ENCODE measurements at places on chromosomes 4 and X. TPM values are rescaled to one million over a fixed set of nuclear protein-coding genes. Genes with fewer than 3 reads are reported as not detected.

DNA sequence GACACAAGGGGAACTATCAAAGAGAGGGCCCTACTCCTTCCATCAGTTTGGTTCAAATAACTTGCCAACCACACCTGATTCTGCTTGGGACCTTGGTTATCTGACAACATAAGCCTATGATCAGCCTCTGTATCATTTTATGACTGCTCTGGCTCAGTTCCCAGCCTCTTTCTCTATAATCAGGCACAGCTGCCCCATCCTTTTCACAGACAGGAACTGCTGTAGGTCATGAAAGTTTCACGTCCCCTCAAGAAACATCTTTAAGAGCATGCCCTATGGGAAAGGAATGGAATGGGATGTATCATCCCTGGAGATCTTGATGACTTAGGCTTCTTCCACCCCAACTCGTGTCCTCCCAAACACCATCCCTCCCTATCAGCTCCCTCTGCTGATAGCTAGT is 243.4 kb downstream of the AR start:
- no peak for DNase-seq
- H3K27me3 ChIP-seq, result no peaks in the 10 kb centered on the region
- H3K27ac ChIP-seq, result no peak overlapping the region
- H3K4me1 ChIP-seq, result no peaks in the 10 kb centered on the region
- no peak overlapping the region for H3K4me3 ChIP-seq

- no peak for DNase-seq
- H3K4me1 ChIP-seq, result no peaks in the 10 kb centered on the region
- H3K27me3 ChIP-seq, result no peaks in the 10 kb centered on the region
- H3K4me3 ChIP-seq, result no peak overlapping the region
- H3K36me3 ChIP-seq, result no peaks in the 10 kb centered on the region
Observed at GRCh38 chr4:185916231-185916630, 104.2 kb upstream of the SORBS2 start.

DNA sequence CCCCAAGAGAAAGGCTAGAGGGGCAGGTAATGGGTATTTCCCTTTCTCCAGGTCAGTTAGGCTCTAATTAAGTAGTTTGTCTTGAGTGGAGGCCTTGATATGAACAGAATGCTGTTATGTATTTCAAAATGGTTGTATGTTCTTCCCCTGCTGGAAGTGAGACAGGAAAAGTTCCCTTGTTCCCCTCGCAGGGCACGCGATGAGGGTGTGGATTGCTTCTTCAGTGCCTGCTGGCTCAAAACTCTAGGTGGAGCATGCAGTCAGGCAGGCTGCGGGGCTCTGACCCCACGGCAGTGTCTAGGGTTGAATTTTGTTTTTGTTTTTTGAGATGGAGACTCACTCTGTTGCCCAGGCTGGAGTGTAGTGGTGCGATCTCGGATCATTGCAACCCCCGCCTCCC is 341.0 kb upstream of the ZCCHC13 start:
- no peaks in the 10 kb centered on the region for H3K27me3 ChIP-seq
- no peak overlapping the region for H3K4me3 ChIP-seq
- peaks cover 39% of the 10 kb centered on the region for H3K36me3 ChIP-seq
- no peak overlapping the region for H3K27ac ChIP-seq
- H3K4me1 ChIP-seq, result no peaks in the 10 kb centered on the region
- DNase-seq, result no peak

- H3K4me3 ChIP-seq, result no peak overlapping the region
- H3K4me1 ChIP-seq, result no peaks in the 10 kb centered on the region
- no peaks in the 10 kb centered on the region for H3K27me3 ChIP-seq
Observed at GRCh38 chr4:141971869-141972268, 335.5 kb downstream of the IL15 start.

The ACE2 gene
- not detected for total RNA-seq
